Tibial nerve (tissue), 4 donors: ENCODE measurements at places on chromosomes 4 and X. TPM values are rescaled to one million over a fixed set of nuclear protein-coding genes. Genes with fewer than 3 reads are reported as not detected.

The PCYT1B gene
- total RNA-seq = 1.9 TPM

DNA sequence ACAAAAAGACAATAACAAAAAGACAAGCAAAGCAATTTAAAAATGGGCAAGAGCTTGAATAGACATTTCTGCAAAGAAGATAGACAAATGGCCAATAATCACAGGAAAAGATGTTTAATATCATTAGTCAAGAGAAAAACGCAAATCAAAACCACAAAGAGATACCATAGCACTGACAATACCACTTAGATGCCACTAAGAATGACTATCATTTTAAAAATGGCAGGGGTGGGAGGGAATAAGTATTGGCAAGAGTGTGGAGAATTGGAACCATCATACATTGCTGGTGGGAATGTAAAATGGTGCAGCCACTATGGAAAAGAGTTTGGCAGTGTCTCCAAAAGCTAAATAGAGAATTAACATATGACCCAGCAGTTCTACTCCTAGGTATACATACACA, 15.1 kb upstream of the EXOC1 start:
- H3K27me3 ChIP-seq = no peaks in the 10 kb centered on the region
- no peaks in the 10 kb centered on the region for H3K36me3 ChIP-seq
- H3K27ac ChIP-seq = no peak overlapping the region
- H3K4me3 ChIP-seq = no peak overlapping the region

DNA sequence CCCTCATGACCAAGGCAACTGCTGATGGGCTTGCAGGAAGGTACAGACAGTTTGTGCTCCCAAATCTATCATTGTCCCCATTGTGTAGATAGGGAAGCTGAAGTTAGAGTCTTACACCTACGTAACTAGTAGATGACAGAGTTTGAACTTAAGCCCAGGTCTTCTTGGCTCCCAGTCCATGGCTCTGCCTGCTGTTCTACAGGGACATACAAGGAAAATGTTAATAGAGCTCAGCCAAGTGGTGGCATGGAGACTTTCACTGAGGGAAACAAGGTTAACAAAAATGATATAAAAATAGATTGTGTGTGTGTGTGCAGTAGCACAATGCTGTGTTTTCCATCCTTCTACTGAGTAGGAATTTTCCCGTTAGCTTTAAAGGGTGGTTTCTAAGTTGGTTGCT, 936.5 kb downstream of the RPA4 start:
- no peaks in the 10 kb centered on the region for H3K4me1 ChIP-seq
- H3K36me3 ChIP-seq = no peaks in the 10 kb centered on the region

The TMPRSS11A gene
- total RNA-seq = not detected

DNA sequence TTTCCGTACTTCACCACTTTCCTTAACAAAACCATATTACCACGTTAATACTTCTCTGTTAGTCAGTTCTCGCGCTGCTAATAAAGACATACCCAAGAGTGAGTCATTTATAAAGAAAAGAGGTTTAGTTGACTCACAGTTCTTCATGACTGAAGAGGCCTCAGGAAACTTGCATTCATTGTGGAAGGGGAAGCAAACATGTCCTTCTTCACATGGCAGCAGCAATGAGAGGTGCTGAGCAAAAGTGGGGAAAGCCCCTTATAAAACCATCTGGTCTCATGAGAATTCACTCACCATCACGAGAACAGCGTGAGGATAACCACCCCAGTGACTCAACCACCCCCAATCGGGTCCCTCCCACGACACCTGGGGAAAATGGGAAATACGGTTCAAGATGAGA, 289.8 kb upstream of the CLNK start:
- no peak overlapping the region for H3K27ac ChIP-seq
- no peaks in the 10 kb centered on the region for H3K4me1 ChIP-seq
- DNase-seq = no peak
- H3K4me3 ChIP-seq = no peak overlapping the region
- H3K27me3 ChIP-seq = no peaks in the 10 kb centered on the region
- H3K36me3 ChIP-seq = no peaks in the 10 kb centered on the region

DNA sequence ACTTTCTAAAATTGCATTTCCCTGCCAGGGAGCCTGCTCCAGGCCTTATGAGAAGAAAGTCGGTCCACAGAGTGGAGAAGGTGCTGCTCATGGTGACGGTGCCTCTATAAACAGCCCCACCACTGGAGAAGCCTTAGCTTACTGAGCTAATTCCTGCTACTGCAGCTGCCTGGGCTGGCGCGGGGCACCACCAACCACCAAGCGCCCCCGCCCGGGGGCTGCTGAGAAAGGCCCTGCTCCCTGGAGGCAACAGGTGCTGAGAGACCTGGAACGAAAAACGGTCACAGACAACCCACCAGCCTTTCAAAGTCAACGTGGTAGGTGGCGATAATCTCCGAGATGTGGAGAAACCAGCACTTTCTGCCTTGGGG, 2.9 kb downstream of the HCFC1 start:
- peaks cover 6% of the 10 kb centered on the region for H3K36me3 ChIP-seq
- H3K27me3 ChIP-seq = no peaks in the 10 kb centered on the region
- peak overlapping the region; percentile 98 for H3K27ac ChIP-seq
- DNase-seq = no peak

The COL4A5 gene
- 9.3 TPM for total RNA-seq

- H3K27me3 ChIP-seq = no peaks in the 10 kb centered on the region
- H3K27ac ChIP-seq = no peak overlapping the region
- H3K36me3 ChIP-seq = no peaks in the 10 kb centered on the region
Observed at GRCh38 chr4:151344948-151345347, 19.5 kb upstream of the SH3D19 start.

The TREX2 gene
- total RNA-seq = 3.1 TPM

GRCh38 chrX:11666952-11667685, 1.4 kb upstream of the ARHGAP6 start:
- no peak overlapping the region for H3K4me3 ChIP-seq
- no peak overlapping the region for H3K27ac ChIP-seq
- no peaks in the 10 kb centered on the region for H3K4me1 ChIP-seq
- DNase-seq = no peak

GRCh38 chr4:139963708-139964107, 190.3 kb downstream of the MAML3 start:
- H3K27me3 ChIP-seq = no peaks in the 10 kb centered on the region
- no peak overlapping the region for H3K4me3 ChIP-seq
- H3K36me3 ChIP-seq = no peaks in the 10 kb centered on the region
- H3K27ac ChIP-seq = no peak overlapping the region
